MCF 10A (cell line): ENCODE measurements at places on chromosomes 4 and X.
A peak's percentile ranks its signal among the peaks of the same experiment; 100 is the strongest.

DNA sequence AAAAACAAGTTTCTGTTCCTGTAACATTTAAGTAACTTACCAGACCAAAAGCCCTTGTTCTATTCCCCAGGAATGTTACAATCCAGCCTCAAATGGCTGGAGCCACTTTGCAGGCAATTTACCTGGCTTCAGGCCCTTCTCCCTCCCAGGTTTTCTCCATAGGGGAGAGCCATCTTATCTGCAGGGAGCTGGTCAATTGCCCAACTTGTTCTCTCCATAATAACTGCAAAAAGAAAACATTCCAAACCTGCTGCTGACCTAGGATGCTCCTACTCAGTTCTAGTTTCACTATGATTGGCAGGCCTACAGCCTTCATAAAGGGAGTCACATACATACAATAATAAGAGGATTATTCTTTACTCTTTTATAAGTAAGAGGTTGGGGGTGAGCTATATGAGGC, 670.7 kb downstream of the PCDH7 start:
- no peak for DNase-seq
- no peaks in the 10 kb centered on the region for H3K36me3 ChIP-seq
- H3K27ac ChIP-seq: no peak overlapping the region
- H3K4me1 ChIP-seq: no peaks in the 10 kb centered on the region
- H3K27me3 ChIP-seq: no peaks in the 10 kb centered on the region

GRCh38 chr4:155734065-155734464, 24.8 kb upstream of the GUCY1B1 start:
- H3K27ac ChIP-seq: no peak overlapping the region
- no peaks in the 10 kb centered on the region for H3K36me3 ChIP-seq
- H3K27me3 ChIP-seq: no peaks in the 10 kb centered on the region
- no peak for DNase-seq
- no peak overlapping the region for H3K4me3 ChIP-seq

DNA sequence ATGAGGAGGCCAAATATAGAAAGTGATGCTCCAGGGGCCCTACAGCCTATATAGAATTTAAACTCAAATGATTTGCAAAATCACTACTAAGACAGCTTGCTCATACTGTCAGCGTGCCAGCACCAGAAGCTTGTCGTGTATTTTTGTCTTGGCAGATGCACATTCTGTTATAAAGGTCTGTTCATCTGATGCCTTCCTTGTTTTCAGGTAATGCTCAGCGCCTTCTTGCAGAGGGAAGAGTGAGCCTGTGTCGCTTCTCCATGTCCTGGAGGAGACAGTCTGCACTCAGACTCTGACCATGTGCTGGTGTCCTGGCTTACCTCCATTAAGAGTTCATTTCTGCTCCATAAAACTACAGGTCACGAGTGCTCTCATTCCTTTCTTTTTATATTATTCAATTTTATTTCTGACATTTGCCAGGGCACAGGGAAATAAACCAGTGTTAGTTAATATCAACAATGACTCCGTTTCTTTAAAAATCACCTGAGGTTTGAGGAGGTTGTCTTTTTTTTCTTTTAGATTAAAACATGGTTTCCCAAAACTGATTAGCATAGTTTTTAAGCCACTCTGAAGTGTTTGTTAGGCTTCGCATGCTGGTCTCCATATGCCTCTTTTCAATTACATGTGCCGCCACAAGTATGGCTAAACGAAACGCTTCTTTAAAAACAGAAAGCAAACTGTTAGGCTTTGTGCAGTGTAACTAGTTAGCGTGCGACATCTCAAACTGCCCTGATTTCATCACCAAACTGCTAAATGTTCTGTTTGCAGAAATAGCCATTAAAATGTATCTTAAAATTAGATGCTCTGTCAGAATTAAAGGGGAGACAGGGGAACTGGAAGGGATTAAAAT, 215.2 kb upstream of the GK2 start:
- H3K4me1 ChIP-seq: no peaks in the 10 kb centered on the region
- no peaks in the 10 kb centered on the region for H3K36me3 ChIP-seq
- no peak overlapping the region for H3K4me3 ChIP-seq
- H3K27me3 ChIP-seq: no peaks in the 10 kb centered on the region
- no peak for DNase-seq
- no peak overlapping the region for H3K27ac ChIP-seq

GRCh38 chr4:48931459-48931858, 24.9 kb upstream of the OCIAD2 start:
- H3K27me3 ChIP-seq: no peaks in the 10 kb centered on the region
- no peak overlapping the region for H3K4me3 ChIP-seq
- H3K36me3 ChIP-seq: no peaks in the 10 kb centered on the region
- H3K27ac ChIP-seq: no peak overlapping the region
- no peaks in the 10 kb centered on the region for H3K4me1 ChIP-seq

DNA sequence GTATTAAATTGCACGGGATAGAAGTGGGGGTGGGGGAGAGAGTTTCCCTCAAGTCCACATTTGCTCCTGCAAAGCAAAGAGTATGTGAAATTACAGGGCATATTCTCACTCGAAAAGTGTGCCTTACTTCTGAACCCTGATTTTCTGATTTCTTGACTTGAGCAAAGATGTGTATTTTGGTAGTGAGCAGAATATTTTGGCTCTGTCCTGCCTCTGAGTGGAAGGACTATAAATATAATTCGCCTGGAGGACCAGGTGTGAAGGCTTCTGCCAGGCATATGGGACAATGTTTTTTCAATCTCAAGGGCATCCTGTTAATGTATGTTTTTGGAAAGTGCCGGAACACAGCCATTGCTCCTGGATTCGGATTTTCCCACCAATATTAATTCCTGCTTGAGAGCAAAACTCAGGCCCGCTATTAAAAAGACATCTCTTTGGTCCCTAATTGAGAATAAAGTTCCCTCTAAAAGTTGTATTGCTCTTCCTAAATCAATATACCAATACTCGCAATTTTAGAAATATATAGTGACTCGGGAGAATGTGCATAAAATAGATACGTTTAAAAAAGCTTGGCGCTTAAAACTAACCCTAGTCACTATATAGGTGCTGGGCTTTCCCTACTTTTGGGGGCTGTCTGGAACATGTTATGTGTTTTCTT, 15.3 kb upstream of the PITX2 start:
- H3K4me1 ChIP-seq: peaks cover 6% of the 10 kb centered on the region
- no peak for DNase-seq
- peaks cover 55% of the 10 kb centered on the region for H3K27me3 ChIP-seq

DNA sequence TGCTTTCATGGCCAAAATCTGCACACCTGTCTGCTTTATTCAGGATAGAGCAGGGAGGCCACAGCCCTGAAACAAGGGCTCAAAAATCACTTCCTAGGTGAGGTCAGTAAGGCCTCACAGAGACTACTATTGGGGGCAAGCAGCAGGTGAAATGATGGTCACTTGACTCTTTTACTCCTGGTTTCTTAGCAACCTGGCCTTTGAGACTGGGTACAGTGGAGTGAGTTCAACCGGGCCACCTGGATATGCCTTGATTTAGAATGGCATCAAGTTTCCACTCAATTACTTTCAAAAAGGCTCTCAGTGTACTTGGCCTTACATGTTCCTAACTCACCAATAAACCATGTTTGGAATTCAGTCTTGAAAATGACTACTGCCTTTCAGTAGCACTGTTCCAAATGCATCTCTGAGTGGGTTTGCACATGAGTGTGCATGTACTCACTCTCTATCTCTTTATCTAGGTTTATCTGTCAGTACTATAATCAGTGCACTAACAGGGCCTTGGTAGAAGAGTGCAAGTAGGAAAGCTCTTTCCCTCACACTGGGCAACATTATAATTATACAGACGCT, 388.2 kb downstream of the OPHN1 start:
- no peaks in the 10 kb centered on the region for H3K27me3 ChIP-seq
- H3K36me3 ChIP-seq: peaks cover 5% of the 10 kb centered on the region
- no peak overlapping the region for H3K27ac ChIP-seq

DNA sequence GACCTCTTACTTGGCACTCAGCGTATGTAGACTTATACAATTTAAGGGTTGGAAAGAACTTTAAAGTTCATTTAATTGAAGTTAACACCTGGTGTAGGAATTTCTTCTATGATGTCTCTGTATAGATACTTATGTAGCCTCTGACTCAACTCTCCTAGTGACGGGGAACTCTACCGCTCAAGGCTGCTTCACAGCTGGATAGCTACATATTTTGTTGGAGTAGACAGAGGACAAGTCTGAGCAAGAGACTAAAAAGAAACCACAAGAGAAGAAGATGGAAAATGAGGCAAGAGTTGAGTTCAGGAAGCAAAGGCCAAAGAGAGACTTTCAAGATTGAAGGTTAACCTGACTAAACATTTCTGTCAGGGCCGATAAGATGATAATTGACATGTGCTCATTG, 52.6 kb downstream of the GPR50 start:
- peak; percentile 74 for DNase-seq
- no peaks in the 10 kb centered on the region for H3K27me3 ChIP-seq
- no peak overlapping the region for H3K4me3 ChIP-seq
- H3K4me1 ChIP-seq: peaks cover 15% of the 10 kb centered on the region
- no peaks in the 10 kb centered on the region for H3K36me3 ChIP-seq

GRCh38 chr4:187128222-187128621, 404.6 kb upstream of the FAT1 start:
- peaks cover 15% of the 10 kb centered on the region for H3K4me1 ChIP-seq
- peak; percentile 52 for DNase-seq
- no peaks in the 10 kb centered on the region for H3K27me3 ChIP-seq
- peak overlapping the region; percentile 63 for H3K27ac ChIP-seq
- H3K36me3 ChIP-seq: peaks cover 6% of the 10 kb centered on the region
- H3K4me3 ChIP-seq: no peak overlapping the region

GRCh38 chr4:139682741-139683151, 17.1 kb downstream of the MGST2 start:
- peaks cover 23% of the 10 kb centered on the region for H3K4me1 ChIP-seq
- peak overlapping the region; percentile 22 for H3K4me3 ChIP-seq
- no peaks in the 10 kb centered on the region for H3K27me3 ChIP-seq
- H3K36me3 ChIP-seq: peaks cover 52% of the 10 kb centered on the region
- peak overlapping the region; percentile 29 for H3K27ac ChIP-seq

DNA sequence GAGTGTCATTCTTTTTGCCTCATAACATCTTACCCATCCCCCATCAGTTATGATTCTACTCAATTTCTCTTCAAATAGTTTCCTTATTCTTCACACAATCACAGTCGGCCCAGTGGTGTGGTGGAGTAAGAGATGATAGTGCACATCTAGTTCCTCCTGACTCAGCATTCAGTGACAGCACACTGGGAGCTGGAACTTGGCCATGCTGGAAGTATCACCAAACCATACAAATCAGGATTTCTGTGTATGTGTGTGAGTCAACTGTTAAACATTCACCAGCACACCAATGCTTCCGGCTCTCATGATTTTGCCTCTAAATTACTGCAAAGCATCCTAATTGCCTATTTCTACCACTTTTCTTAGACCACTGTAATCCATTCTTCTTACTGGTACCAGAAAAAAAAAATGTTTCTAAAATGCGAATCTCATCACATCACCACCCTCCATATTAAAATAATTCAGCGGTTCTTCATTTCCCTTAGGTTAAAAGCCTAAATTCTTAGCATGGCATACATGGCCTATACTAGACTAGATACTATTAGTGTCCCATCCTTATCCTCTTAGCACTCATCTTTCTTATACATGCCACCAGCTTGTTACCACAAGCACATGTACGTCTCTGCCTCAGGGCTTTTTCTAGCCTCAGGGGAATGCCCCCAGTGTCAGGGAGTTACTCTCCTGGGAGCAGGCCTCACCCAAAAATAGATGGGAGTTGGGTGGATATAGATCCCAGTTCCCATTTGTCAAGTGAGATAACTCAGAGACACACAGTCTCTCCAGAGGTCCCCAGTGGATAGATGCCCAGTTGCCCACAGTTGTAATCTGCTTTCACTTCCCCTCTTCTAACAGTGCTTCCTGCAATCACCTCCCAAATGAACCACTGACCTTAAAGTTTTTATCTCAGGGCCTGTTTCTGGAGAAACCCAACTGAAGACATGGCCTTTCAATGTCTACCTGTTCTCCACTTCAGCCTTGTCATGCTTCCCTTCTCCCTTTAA, 49.2 kb upstream of the DDX53 start:
- H3K4me1 ChIP-seq: peaks cover 10% of the 10 kb centered on the region
- no peaks in the 10 kb centered on the region for H3K36me3 ChIP-seq
- H3K27ac ChIP-seq: no peak overlapping the region
- H3K27me3 ChIP-seq: peaks cover 45% of the 10 kb centered on the region
- H3K4me3 ChIP-seq: no peak overlapping the region

- H3K4me1 ChIP-seq: peaks cover 60% of the 10 kb centered on the region
- H3K27ac ChIP-seq: peak overlapping the region; percentile 92
- no peaks in the 10 kb centered on the region for H3K36me3 ChIP-seq
- H3K27me3 ChIP-seq: no peaks in the 10 kb centered on the region
- H3K4me3 ChIP-seq: peak overlapping the region; percentile 47
Observed at GRCh38 chr4:124943938-124944337, 231.4 kb upstream of the ANKRD50 start.

GRCh38 chr4:147136310-147136709, 190.6 kb upstream of the TTC29 start:
- peaks cover 5% of the 10 kb centered on the region for H3K4me1 ChIP-seq
- no peak overlapping the region for H3K4me3 ChIP-seq
- no peaks in the 10 kb centered on the region for H3K36me3 ChIP-seq
- DNase-seq: peak; percentile 2
- H3K27me3 ChIP-seq: no peaks in the 10 kb centered on the region
- H3K27ac ChIP-seq: no peak overlapping the region

- H3K4me1 ChIP-seq: peaks cover 29% of the 10 kb centered on the region
- peaks cover 5% of the 10 kb centered on the region for H3K36me3 ChIP-seq
- H3K27ac ChIP-seq: peak overlapping the region; percentile 83
- H3K27me3 ChIP-seq: no peaks in the 10 kb centered on the region
Observed at GRCh38 chr4:13088726-13089658, 395.1 kb downstream of the RAB28 start.

DNA sequence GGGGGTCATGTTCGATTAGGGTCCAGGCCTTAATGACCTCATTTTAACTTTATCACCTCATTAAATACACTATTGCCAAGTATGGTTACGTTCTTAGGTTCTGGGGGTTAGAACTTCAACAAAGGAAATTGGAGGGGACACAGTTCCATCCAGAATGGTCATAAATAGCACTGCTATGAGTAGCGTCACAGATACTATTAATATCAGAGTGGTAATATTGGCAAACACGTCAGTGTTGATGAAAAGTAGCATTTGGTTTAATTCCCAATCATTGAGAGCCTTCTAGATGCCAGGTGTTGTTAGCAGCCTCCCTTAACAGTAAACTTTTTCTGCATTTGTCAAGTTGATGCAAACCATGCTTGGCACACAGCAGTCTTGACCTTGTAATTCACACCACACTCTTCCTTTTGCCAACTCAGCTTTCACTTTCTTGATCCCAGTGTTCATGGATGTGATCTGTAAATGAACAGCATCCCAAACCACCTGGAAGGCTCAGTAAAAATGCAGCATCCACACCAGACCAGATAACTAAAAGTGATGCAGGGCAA, 912.5 kb upstream of the TENM3 start:
- no peaks in the 10 kb centered on the region for H3K36me3 ChIP-seq
- no peak overlapping the region for H3K27ac ChIP-seq
- H3K4me1 ChIP-seq: no peaks in the 10 kb centered on the region
- DNase-seq: no peak

- H3K36me3 ChIP-seq: no peaks in the 10 kb centered on the region
- no peak overlapping the region for H3K27ac ChIP-seq
- peaks cover 11% of the 10 kb centered on the region for H3K27me3 ChIP-seq
- peak; percentile 47 for DNase-seq
- no peaks in the 10 kb centered on the region for H3K4me1 ChIP-seq
Observed at GRCh38 chrX:140190441-140191108, 225.3 kb upstream of the CXorf66 start.

GRCh38 chrX:80576806-80577533, 156.7 kb downstream of the TENT5D start:
- H3K27me3 ChIP-seq: no peaks in the 10 kb centered on the region
- no peaks in the 10 kb centered on the region for H3K36me3 ChIP-seq
- H3K27ac ChIP-seq: no peak overlapping the region
- DNase-seq: no peak
- H3K4me1 ChIP-seq: no peaks in the 10 kb centered on the region
- H3K4me3 ChIP-seq: no peak overlapping the region

GRCh38 chr4:147768113-147768512, 36.2 kb downstream of the ARHGAP10 start:
- no peaks in the 10 kb centered on the region for H3K27me3 ChIP-seq
- peak; percentile 57 for DNase-seq
- no peak overlapping the region for H3K4me3 ChIP-seq
- H3K27ac ChIP-seq: no peak overlapping the region
- peaks cover 34% of the 10 kb centered on the region for H3K4me1 ChIP-seq
- H3K36me3 ChIP-seq: no peaks in the 10 kb centered on the region
